ENCODE measurements at places on chromosomes 2 and 18. TPM values are rescaled to one million over a fixed set of nuclear protein-coding genes. Genes with fewer than 3 reads are reported as not detected.

GRCh38 chr2:184562532-184562931 is 35.8 kb upstream of the ZNF804A start:
- DNase-seq, result no peak

DNA sequence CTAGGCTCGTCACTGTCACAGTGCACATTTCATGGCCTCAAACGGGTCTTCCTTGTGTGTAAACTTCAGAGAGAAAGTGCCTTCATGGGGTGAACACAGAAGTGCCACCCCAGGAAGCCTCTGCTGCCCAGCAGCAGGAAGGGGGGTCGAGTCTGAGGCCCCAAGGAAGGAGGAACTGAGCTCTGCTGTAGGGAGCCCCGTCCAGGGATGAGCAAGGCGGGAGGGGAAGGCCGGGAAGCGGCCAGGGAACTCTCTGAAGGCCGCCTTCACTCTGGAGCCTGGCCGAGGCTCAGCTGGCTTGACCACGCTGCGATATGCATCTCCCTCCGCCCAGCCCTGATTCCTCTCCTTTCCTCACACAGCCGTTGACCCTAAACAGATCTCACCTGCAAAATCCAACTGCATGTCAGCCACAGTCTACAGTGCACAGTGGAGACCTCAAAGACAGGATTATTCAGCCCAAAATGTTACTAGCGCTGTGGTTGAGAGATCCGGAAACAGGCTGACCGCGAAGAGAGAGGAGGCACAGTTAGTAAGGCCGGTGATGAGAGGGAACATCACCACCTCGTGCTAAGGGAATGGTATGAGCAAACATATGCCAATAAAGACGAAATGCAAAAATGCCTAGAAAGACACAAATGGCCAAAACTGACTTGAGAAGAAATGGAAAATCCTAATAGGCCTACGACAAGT is 34.2 kb upstream of the CTDP1 start:
- DNase-seq, result no peak

GRCh38 chr2:153864022-153864421 is 7.7 kb upstream of the GALNT13 start:
- no peak for DNase-seq

DNA sequence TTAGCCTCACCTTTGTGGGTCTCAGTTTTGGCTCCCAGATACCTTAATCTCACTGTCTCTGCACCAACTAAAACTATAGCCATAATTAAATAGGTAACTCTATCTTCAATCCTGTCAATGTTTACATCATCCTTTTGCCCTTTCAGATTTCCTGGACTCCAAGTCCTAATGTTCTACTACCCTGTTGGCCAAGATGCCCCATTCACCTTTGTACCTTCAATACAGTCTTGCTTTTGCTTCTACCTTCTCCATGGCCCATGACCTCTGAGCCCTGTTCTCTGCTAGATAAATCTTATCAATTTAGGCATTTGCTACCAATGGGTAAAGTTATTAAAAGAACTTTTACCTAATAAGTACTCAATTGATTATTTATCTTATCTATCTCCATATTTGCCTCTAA is 635.5 kb downstream of the ARHGAP15 start:
- no peak for DNase-seq

PAPOLG gene
- total RNA-seq, result 18.4 TPM

GRCh38 chr18:3827236-3827845 is 377.4 kb downstream of the TGIF1 start:
- DNase-seq, result no peak

VWA3B gene
- total RNA-seq, result 1.7 TPM

GRCh38 chr2:183059561-183059960 is 19.0 kb upstream of the DUSP19 start:
- no peak for DNase-seq

- no peak for DNase-seq
Measured at GRCh38 chr18:37457341-37457740, 108.3 kb downstream of the CELF4 start.

GRCh38 chr2:175004980-175005732 is at the start of gene CHN1:
CHN1 (minus strand) TSS chr2:175005381; CDS start chr2:175004912, 469 bp downstream.
- peak; percentile 54 for DNase-seq

TTC31 gene
- total RNA-seq, result 22.5 TPM

DNA sequence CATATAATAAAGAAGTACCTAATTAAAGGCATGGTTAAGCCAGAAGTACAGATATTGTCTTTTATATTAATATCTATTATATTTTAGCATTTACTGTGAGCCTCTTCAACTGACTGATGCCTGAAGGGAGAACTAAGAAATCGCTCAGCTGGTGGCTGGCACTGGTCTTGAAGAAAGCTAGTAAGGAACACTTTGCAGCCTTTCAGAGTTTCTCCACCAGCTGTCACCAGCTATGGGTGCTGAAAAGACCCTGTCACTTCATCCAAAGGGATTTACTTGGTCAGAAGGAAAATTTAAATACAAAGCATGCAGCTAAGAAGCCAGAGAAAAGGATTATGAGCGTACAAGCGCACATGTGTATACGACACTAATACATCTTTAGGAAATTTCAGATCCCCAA is 525.9 kb downstream of the TMEM182 start:
- DNase-seq, result no peak

COLEC12 gene
- 10.2 TPM for total RNA-seq

ANKRD39 gene
- total RNA-seq, result 13.0 TPM

GRCh38 chr2:127086990-127087790 is 19.8 kb downstream of the BIN1 start:
- DNase-seq, result peak; percentile 80

All from ureter (tissue), 1 donor.